BJ (cell line): ENCODE measurements at places on chromosomes 12 and 14. TPM values are rescaled to one million over a fixed set of nuclear protein-coding genes. Genes with fewer than 3 reads are reported as not detected.

SVOP gene
- not detected in 2 replicates for polyA plus RNA-seq

GPRC5D gene
- polyA plus RNA-seq = not detected in 2 replicates

DNA sequence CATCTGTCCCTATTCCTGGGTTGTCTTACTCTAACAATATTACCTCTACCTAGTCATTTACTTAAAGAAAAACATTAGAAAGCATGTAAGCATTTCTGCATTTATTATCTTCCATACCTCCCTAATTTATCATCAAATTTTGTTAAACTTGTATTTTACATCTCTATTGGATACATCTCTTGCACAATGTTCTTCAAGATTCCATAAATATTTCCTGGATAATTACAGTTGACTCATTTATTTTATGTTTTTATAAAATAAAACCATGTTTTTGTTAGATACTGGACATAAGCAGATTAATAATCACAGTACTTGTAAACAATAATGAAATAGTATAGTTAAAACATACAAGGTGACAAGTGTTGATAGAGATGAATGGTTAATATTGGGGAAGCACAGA, 209.0 kb downstream of the TMTC3 start:
- DNase-seq = no peak

KLRG1 gene
- 0.43 and 0.63 TPM in 2 replicates for polyA plus RNA-seq

DNA sequence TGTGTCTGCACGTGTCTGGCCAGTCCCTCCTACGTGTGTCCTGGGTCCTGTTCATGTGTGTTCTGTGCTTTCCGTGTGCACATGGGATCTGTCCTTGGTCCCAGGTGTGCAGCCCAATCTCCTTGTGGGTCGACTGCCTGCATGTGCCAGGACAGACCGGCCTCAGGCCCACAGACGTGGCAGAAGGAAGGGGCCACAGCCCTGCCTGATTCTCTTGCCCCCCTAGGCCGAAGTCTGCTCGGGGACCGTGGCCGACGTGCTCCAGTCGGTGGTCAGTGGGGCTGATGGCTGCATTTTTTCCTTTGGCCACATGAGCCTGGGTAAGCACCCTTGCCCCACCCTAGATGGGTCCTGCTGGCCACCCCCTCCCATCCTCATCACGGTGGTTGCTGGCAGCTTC, 34.0 kb downstream of the KIF26A start:
- DNase-seq = no peak

DNA sequence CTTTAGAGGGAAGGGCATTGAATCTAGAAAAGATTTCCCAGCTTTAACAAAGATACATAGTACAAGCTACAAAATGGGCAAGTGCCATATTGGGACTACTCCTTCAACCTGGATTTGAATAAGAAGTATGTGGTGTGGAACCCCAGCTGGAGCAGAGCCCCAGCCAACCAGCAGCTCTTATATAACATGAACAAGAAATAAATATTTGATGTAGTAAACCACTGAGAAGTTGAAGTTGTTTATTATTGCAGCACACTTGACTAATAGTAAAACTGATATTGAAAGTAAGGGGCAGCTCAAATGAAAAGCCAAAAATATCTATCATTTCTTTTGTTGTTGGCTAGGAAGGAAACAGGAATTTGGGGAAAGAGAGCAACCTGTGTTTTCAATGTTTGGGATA, 701.8 kb downstream of the TMTC2 start:
- no peak for DNase-seq

USP44 gene
- 1.2 and 1.7 TPM in 2 replicates for polyA plus RNA-seq

- no peak for DNase-seq
These were observed 2.6 kb downstream of the DCN start for GRCh38 chr12:91179966-91180561.

- peak; percentile 9 for DNase-seq
These were observed 4.3 kb upstream of the MYF6 start for GRCh38 chr12:80702889-80703805.

AMDHD1 gene
- 0.09 TPM in 2 replicates for polyA plus RNA-seq

- no peak for DNase-seq
These were observed 36.6 kb downstream of the TSPAN9 start for GRCh38 chr12:3113671-3114325.

- no peak for DNase-seq
These were observed 168.6 kb downstream of the CPNE8 start for GRCh38 chr12:38736821-38737220.

DNA sequence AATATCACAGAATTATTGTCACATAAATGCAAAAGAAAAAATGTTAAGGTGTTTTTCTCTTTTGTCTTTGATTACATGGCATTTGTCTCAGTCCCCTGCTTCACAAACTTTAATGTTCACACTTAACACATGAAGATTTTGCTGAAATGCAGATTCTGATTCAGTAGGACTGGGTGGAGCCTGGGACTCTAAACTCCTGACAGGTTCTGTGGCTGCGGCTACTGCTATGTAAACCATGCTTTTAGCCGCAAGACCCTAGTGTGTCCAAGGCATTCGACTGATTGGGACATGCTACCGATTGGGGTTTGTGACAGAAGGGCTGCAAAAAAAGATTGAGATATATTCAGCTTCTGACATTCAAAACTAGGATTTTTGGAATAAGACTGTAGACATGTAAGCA, 72.6 kb upstream of the SLC35F4 start:
- no peak for DNase-seq

DNA sequence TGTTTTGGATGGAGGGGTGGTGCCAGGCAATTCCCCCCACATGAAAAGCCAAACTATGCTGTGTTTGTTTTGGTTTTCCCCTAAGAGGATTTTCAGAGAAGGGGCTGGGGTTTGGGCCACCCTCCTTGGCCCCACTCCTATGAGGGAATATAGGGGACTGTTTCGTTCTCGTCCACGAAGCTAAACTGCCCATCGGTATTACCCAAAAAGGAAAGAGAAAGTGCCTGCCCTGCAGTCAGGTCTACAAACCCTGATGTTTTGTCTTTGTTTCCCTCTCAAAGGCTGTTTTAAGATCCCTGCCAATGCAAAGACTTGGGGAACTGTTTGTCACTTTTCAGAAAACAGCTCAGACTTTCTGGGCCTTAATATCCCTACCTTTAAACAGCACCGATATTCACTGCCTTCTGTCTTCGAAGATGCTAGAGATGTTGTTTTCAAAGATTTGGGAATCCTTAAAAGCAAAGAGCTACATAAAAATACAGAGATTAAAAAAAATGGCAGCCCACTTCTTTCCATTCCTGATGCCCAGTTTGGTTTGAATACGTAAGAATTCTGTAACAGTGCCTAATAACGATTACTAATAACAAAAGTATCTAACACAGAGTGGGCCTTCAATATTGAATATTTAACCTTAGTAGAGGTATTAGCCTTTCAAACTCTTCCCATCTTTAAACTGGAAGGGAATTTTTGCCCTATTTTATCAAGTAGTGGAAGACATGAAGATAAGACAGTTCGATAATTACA, 518.4 kb downstream of the MED13L start:
- no peak for DNase-seq

- no peak for DNase-seq
These were observed 27.7 kb downstream of the ARHGAP5 start for GRCh38 chr14:32104803-32105202.

- DNase-seq = no peak
These were observed 10.7 kb downstream of the BICD1 start for GRCh38 chr12:32117316-32117715.

EFCAB11 gene
- polyA plus RNA-seq = 2.2 and 7.3 TPM in 2 replicates

GRCh38 chr12:64160021-64160710, 61.9 kb downstream of the KICS2 start:
- no peak for DNase-seq

DNA sequence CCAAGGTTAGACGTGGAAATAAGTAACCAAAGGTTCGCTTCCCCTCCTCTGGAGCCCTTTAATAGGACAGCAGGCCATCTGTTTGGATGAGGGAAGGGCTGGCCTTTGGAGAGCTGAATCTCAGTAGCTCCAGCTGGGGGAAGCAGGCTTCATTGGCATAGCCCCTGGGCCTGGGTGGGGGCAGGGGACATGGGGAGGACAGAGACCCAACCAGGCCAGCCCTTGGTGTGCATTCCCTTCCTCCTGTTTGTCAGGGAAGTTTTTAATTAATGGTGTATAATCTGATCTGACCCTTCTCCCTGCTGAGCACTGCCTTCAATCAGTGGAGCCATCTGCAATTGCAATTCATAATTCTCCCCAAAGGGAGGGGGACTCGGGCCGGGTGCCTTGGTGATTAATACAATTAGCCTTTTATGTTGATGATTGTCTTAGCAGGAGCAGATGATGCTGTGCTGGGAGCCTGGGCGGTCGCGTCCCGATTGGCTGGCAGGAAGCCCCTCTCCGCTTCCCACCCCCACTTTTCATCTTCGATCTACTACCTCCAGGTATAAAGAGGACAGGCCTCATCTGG, 6.4 kb downstream of the AQP6 start:
- DNase-seq = no peak

CAPZA3 gene
- not detected in 2 replicates for polyA plus RNA-seq

DNA sequence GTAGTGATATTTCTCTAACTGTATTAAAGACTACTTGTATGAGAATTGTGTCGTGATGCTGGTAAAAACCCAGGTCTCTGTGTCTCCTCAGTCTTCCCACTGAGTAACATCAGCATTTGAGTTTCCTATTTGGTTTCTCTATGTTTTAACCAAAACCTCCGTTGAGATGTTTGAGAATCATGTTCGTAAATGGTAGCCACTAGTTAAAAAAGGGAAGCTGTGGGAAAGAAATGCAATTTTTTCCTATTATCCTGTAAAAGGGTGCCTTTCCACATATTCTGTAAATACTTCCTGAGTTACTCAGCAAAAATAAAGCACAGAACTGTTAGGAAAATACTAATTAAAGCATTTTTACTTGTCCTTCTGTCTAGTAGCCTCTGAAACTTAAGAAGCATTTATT, 7.0 kb downstream of the CLEC1B start:
- no peak for DNase-seq

DNA sequence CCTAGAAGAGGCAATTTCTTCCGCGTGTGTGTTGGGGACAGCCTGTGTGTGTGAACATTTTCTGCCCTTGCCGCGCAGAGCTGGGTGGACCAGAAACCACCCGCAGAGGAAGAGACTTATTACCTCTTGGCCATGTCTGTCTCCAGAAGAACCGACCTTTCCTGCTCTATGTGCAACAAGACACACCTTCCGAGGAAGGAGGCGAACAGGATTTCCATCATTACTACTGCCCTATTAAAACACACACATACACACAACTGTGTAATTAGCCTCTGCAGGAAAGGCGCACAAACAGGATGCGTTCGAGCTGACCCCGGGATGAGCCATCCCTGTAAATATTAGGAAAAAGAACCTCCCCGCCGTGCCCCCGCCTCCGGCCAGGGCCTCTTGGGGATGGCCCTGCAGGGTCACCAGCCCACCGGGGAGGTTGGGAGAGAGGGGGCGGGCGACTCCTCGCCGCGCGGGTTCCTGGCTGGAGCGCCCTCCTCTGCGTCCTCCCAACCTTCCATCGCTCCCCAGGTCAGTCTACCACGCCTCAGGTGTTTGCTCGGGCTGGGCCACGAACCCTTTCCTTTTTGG, 484 bp upstream of the PRKCH start:
- no peak for DNase-seq
